Activated T-cell treated with anti-CD3 and anti-CD28 coated beads, Interleukin-2, amount 50 U/mL, for 48 hours (primary cell): ENCODE measurements at places on chromosomes 4 and X.

GRCh38 chr4:102586002-102586643 is 85.0 kb downstream of the NFKB1 start:
- DNase-seq: no peak

DNA sequence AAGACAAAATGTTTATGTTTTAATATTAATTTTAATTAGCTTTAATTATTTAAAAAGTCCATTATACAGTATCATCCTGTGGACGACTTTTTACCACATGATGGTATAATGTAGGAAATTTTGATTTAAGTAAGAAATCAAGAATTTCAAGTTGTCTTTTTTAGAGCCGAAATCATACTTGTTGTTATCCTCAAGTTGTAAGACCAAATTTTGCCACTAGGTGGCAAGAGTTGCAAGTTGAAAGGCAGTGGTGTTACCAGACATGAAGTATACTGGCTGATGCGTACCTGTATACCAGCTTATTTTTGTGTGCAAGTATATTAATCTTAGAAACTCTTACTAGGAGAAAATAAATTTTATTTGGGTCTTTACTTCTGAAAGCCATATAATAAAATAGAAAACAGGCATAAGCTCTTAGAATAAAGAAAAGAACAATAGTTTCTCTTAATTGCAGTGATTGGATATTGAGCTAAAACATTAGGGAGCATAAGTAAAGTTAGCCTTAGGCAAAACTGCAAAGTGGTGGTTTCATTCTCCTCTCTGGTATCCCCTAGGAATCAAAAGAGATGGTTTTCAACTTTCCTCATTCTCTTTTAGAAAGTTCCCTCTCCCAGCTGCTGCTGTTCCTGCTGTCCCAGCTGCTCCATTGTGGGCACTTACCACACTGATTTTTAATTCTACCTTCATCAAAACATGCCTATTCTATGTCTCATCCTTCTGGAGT is 118.0 kb upstream of the WDFY3 start:
- no peak for DNase-seq

GRCh38 chrX:129230168-129230567 is 293.1 kb downstream of the SMARCA1 start:
- no peak for DNase-seq

GRCh38 chr4:184403384-184403781 is 71.0 kb downstream of the IRF2 start:
- DNase-seq: no peak

DNA sequence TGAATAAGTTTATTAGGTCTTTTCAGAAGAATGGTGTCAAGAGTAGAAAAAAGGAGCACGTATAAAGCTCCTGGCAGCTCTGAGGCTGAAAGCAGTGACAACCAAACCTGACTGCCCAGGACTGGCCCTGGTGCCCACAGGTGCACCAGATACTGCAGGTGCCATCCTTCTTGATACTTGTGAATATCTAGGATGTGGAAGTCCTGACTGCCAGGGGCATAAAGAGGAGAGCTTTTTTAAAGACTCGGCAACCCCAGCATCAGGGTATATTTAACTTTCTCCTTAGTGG is 60.7 kb downstream of the TMEM150C start:
- DNase-seq: no peak

DNA sequence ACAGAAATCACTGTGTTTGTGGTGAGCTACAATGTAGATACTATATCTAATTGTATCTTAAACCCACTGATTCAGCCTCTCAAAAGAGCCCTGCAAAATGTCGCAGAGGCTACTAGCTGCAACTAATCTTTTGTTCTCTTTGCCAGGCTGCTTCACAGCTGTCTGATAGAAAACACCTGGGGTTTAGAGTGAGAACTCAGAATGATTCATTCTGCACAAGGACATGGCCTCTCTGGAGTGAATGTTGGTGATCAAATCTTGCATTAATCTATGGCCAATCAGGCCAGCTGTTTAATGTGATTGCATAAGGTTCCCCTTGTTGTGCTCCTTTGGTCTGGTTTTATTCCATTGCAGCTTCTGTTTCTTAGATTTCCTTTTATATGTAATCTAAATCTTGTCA is 100.3 kb downstream of the EMCN start:
- no peak for DNase-seq

DNA sequence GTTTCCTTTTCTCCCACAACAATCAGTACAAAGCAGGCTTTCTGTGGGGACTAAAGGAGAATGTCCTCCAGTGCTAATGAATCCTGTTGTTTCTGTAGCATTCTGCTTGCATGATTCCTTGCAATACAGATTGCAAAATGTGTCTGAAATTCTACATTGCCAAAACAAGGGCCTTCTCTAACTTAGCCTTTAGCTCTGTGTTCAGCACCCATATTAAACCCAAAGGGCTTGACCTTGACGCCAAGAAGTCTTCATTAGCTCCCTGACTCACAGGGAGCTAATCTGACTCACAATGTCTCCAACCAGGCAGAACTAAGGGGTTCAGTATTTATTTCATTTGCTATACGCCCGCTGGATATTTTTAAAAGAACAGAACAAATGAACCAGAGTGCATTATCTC is 241.4 kb upstream of the CLNK start:
- no peak for DNase-seq

DNA sequence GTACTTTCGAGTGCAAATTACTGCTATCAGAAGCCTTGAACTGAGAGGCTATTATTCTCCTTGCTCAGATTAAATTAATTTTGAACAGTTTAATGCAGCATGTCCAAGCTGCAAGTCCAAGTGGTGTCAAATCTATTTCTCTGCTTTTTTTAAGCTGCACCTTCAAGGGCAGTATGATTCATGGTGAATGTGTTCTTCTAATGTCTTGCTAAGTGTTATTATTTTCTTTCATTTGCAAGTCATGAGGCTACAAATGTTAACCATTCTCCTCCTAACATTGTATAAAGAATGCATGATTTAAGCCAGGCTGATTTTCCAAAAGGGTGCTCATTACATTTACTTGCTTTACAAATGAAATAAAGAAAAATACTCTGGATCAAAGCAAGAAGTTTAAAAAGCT is 200.4 kb downstream of the TEX13C start:
- no peak for DNase-seq

GRCh38 chr4:85637778-85638177 is 162.8 kb downstream of the ARHGAP24 start:
- no peak for DNase-seq

DNA sequence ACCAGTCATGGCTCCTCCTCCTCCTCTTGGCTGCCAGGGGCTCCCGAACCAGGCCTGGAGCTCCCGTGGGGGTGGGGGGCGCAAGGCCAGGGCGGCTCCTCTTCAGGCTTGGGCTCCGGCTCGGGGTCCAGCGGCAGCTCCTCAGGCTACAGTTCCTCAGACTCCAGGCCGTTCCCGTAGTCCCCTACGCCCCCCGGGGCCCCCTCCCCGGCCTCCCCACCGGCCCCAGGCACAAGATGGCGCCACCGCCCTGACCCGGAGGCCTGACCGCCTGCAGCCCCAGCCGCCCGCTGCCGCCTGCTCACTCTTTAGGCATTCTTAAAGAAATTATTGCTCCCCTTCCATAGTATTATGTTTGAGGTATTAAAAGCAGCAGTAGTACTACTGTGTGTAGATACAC is 54.5 kb downstream of the TAF1 start:
- no peak for DNase-seq

DNA sequence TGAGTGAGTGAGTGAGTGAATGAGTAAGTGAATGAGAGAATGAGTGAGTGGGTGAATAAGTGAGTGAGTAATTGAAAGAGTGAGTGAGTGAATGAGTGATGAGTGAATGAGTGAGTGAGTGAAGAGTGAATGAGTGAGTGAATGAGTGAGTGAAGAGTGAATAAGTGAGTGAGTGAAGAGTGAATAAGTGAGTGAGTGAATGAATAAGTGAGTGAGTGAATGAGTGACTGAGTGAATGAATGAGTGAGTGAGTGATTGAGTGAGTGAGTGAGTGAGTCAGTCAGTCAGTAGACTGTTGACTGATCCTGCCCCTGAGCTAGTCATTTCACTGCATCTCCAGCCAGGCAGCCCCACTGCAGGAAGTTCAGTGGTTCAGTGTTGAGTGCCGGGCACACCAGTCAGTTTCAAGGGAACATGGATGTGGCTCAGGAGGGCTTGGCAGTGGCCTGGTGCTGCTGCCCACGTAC is 228.4 kb upstream of the PSAPL1 start:
- no peak for DNase-seq

DNA sequence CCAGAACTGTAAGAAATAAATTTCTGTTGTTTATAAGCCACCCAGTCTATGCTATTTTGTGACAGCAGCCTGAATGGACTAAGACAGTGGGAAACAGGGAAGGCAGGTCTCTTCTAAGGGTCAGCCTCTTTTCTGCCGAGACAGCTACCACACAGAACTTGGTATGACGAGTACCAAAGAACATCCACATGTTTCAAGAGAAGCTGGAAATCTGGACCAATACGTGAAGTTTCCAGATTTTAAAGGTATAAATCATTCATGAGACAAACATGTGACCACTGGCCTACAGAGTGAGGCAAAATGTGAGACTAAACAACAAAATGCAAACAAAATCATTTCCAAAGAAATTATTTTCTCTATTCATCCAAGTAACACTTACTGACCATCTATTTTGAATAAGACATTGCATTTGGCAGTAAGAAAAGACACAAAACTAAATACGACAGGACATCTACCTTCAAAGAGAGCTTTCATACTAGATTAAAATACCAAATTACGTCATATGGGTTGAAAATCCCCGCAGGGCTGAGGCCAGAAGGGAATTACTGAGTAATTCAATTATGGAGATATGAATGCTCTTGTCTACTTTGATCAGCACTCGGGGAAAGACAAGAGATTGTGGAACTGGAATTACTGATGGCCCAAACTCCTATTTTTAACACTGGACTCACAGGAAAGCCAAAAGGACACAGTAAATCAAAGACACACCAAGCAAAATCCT is 7.2 kb downstream of the SCARB2 start:
- no peak for DNase-seq

DNA sequence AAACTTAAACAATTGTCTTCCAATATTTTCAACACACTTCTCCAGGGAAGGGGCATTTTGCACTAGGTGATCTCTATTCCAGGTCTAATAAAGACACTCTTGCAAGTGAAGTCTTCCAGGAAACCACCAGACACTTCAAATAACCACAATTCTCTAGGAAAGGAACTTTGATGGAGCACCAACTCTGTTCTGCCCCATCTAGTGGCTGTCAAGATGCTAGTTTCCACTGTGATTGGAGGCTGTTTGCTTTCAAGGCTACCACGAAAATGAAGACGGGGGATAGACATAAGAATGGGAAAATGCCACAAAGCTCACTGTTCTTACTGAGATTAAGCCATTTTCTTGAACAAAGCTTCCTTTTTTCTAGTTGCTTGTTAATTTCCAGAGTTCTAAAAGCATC is 100.6 kb upstream of the F9 start:
- no peak for DNase-seq

GRCh38 chr4:150590631-150591030 is 8.7 kb downstream of the MAB21L2 start:
- DNase-seq: no peak

GRCh38 chr4:19925516-19925915 is 326.2 kb upstream of the SLIT2 start:
- no peak for DNase-seq

- no peak for DNase-seq
These were observed 75.8 kb upstream of the PCDH18 start for GRCh38 chr4:137608085-137608484.

DNA sequence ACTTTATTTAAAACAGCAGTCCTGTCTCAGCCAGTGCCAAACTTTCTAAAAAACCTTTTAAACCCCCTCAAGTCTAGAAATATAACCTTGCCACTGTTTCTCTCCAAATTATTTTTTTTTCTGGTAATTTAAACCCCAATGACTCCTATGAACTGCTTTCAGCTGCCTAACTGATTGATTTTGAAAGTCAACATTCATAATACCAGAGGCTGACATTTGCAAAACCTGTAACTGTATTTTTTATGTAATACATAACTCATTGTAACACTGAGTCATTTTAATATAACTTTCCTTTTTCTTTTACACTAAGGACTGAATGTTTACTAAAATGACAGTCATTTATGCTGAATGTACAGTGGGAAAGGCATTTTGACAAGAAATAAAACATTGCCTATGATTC is 19.1 kb upstream of the EGFL6 start:
- no peak for DNase-seq

DNA sequence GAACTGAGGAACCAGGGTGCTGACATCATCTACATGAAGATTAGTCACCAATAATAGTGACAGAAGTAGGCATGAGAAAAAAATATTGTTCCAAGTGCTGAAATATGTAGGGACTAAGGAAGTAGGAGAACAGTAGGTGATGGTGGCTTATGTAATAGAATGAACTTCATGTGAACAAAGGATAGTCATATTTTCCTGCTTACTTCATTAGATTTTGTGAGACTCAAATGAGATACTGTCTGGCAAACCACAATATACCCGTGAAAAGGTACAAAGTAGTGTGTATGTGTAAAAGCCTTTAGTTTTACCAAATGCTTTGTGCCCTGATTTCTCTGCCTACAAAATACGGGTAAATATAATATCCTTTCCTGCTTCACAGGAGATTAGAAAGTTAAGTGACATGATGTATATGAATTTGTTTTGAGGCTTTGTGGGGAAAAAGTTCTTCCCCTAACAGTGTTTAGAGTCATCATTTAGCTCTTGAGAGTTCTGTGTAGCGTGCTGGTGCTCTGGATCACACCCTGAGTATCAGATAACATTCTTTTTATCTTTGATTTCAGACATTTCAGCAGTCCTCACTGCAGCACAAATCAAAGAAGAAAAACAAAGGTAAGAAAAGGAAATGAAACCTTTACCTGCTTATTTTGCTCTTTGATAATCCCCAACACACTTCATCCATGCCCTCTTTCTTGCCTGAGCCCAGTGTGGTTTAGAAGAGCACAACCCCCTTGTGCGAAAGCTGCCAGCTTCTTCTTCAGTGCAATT is 67.9 kb downstream of the KLHL34 start:
- no peak for DNase-seq

- DNase-seq: no peak
These were observed 550.3 kb downstream of the SMARCA1 start for GRCh38 chrX:128973033-128973432.

- no peak for DNase-seq
These were observed 106.3 kb upstream of the ARSJ start for GRCh38 chr4:114085611-114086345.

DNA sequence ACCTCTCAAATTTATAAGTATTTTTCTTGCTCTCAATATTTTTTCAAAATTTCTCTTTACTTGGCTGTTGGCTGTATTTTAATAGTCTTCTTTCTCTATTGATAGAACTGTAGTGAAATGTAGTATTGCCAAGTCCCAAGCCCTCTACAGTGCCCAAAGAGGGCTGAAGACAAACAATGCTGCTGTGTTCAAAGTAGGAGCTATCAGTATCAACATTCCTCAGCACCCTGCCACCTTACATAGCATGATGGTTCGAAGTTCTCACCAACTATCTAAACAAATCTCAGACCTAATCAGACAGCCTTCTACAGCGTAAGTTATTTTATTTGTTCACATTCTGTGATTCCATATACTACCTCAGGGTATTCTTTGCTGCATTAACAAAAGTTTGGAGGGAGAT is 99.1 kb upstream of the ADAD1 start:
- no peak for DNase-seq

DNA sequence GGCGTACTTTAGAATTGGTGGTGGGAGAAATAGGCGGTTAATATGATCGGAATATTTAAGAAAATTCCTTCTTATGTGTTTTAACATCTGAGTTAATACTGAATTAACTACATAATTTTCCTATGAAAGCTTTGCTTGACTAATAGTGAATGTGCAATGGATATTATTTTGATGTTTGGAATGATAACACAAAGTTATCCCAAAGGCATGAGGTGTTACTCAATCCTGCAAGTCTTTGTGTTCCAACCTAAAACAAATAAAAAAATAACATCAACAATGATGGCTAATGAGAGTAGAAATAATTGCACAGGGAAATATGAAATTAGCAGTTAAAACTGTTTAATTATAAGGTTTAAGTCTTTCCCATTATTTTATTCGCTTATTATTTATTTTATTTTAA is 183.6 kb upstream of the ARSJ start:
- no peak for DNase-seq
